ENCODE measurements at places on chromosomes 6 and 20.

- H3K27ac ChIP-seq, result peak overlapping the region; percentile 74
- H3K36me3 ChIP-seq, result no peaks in the 10 kb centered on the region
- H3K27me3 ChIP-seq, result no peaks in the 10 kb centered on the region
- peak overlapping the region; percentile 21 for H3K4me3 ChIP-seq
- peak; percentile 47 for DNase-seq
Measured at GRCh38 chr20:53829255-53829723, 235.7 kb upstream of the ZNF217 start.

DNA sequence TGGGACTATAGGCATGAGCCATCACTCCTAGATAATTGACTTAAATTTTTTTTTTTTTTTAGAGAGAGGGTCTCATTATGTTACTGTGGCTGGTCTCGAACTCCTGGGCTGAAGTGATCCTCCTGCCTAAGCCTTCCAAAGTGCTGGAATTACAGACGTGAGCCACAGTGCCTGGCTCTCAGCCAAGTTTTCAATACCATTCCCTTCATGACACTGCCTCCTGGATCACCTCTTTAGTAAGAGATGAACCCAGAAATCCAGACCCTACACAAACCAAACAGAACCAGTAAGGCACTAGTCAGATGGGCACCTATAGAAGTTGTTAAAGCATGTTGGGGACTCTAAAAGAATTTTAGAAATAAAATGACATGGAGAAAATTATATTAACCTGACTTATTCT is 18.3 kb upstream of the RIMS4 start:
- no peak overlapping the region for H3K4me3 ChIP-seq
- H3K4me1 ChIP-seq, result no peaks in the 10 kb centered on the region
- H3K36me3 ChIP-seq, result no peaks in the 10 kb centered on the region
- DNase-seq, result no peak

GRCh38 chr6:89539779-89540178 is 98.8 kb downstream of the LYRM2 start:
- no peak for DNase-seq
- H3K36me3 ChIP-seq, result no peaks in the 10 kb centered on the region

GRCh38 chr6:31366693-31367470 is 9.9 kb upstream of the HLA-B start:
- peak; percentile 98 for DNase-seq
- H3K4me3 ChIP-seq, result peak overlapping the region; percentile 38
- no peak overlapping the region for H3K27ac ChIP-seq
- no peaks in the 10 kb centered on the region for H3K36me3 ChIP-seq

GRCh38 chr6:126180585-126180984 is 159.3 kb upstream of the CENPW start:
- no peak overlapping the region for H3K4me3 ChIP-seq
- no peak for DNase-seq
- H3K27ac ChIP-seq, result no peak overlapping the region

GRCh38 chr6:89826029-89826528 is 3.6 kb upstream of the CASP8AP2 start:
- no peak for DNase-seq
- no peaks in the 10 kb centered on the region for H3K27me3 ChIP-seq
- H3K4me1 ChIP-seq, result peaks cover 14% of the 10 kb centered on the region
- H3K27ac ChIP-seq, result no peak overlapping the region
- no peak overlapping the region for H3K4me3 ChIP-seq
- H3K36me3 ChIP-seq, result no peaks in the 10 kb centered on the region

GRCh38 chr6:168014428-168014827 is 17.0 kb downstream of the KIF25 start:
- no peaks in the 10 kb centered on the region for H3K4me1 ChIP-seq
- H3K27me3 ChIP-seq, result no peaks in the 10 kb centered on the region
- DNase-seq, result no peak
- H3K36me3 ChIP-seq, result no peaks in the 10 kb centered on the region

GRCh38 chr20:9903048-9903655 is 64.3 kb upstream of the PAK5 start:
- H3K4me1 ChIP-seq, result no peaks in the 10 kb centered on the region
- H3K27ac ChIP-seq, result no peak overlapping the region
- H3K4me3 ChIP-seq, result no peak overlapping the region

GRCh38 chr6:43271103-43271815 is 26.8 kb upstream of the SLC22A7 start:
- DNase-seq, result no peak
- peaks cover 22% of the 10 kb centered on the region for H3K27me3 ChIP-seq
- no peaks in the 10 kb centered on the region for H3K36me3 ChIP-seq
- no peak overlapping the region for H3K27ac ChIP-seq

GRCh38 chr6:168265827-168266815 is 53.5 kb downstream of the DACT2 start:
- no peaks in the 10 kb centered on the region for H3K4me1 ChIP-seq
- no peak overlapping the region for H3K4me3 ChIP-seq
- no peak overlapping the region for H3K27ac ChIP-seq
- H3K36me3 ChIP-seq, result no peaks in the 10 kb centered on the region
- H3K27me3 ChIP-seq, result no peaks in the 10 kb centered on the region
- DNase-seq, result no peak

DNA sequence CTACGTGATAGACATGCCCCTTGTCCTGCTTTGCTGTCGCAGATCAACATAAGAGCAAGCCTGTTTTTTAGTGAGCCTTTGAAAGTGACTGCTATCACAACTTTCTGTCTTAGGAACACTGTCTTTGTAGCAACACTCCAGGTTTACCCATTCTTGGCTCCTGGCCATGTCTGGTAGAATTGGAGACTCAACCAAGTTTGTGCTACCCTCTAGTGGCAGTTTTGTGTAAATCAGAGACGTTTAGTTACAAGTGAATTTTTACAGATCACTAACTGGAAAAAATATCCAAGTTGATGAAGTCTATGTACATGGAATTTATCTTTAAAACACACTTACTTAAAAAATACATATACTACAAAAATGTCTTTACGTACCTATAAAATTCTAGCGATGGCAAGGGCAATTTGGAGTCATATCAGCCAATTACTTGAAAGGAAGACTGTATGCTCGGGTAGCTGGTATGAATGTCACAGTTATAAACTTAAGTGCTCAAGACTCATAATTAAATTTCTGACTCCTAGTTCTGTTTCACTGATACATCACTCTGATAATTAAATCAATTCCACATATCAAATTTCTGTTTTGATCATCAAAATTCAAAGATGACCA is 101.4 kb downstream of the ADGB start:
- no peaks in the 10 kb centered on the region for H3K27me3 ChIP-seq
- DNase-seq, result peak; percentile 68
- H3K4me1 ChIP-seq, result no peaks in the 10 kb centered on the region
- no peak overlapping the region for H3K4me3 ChIP-seq

DNA sequence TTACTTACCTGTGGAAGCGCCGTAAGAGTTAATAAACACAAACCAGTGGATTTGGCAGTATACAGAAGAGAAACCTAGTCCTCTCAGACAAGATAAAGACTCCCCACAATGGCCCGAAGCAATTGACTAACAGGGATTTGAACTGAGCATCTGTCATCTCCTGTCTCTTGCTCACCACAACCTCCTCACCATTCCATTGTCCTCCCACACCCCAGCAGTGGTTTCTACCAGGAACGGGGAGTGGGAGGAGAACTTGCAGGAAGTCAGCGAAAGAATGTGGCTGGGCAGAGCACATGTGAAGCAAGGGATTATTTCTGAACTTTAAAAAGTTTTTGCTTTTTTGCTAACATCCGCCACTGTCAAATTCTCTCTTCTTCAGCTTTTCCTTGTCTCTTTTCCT is 24.6 kb upstream of the TAAR1 start:
- no peaks in the 10 kb centered on the region for H3K27me3 ChIP-seq
- H3K4me1 ChIP-seq, result no peaks in the 10 kb centered on the region
- H3K36me3 ChIP-seq, result no peaks in the 10 kb centered on the region
- H3K4me3 ChIP-seq, result no peak overlapping the region

GRCh38 chr6:163263196-163263595 is 151.3 kb upstream of the QKI start:
- H3K27ac ChIP-seq, result no peak overlapping the region
- H3K4me1 ChIP-seq, result peaks cover 9% of the 10 kb centered on the region
- H3K36me3 ChIP-seq, result no peaks in the 10 kb centered on the region
- H3K27me3 ChIP-seq, result peaks cover 3% of the 10 kb centered on the region
- H3K4me3 ChIP-seq, result no peak overlapping the region

DNA sequence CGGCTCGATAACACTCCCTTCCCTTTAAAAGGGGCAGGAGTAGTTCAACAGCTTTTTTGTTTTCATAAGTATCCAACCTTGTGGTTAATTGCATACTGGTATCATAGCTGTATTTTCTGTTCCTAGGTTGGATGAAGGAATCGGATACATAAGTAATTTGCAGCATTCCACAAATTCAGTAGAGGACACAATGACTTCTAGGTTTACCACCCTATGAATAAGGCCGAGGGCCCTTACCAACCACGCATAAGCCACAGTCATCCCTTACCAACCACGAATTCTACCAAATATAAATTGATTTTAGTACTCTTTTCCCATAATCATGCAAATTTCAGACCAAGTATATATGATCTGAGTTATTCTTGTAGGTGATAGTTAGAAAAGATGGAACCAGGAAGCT is 36.3 kb downstream of the MCUR1 start:
- H3K27me3 ChIP-seq, result no peaks in the 10 kb centered on the region
- H3K36me3 ChIP-seq, result no peaks in the 10 kb centered on the region
- H3K27ac ChIP-seq, result no peak overlapping the region
- no peaks in the 10 kb centered on the region for H3K4me1 ChIP-seq
- H3K4me3 ChIP-seq, result no peak overlapping the region
- DNase-seq, result no peak

DNA sequence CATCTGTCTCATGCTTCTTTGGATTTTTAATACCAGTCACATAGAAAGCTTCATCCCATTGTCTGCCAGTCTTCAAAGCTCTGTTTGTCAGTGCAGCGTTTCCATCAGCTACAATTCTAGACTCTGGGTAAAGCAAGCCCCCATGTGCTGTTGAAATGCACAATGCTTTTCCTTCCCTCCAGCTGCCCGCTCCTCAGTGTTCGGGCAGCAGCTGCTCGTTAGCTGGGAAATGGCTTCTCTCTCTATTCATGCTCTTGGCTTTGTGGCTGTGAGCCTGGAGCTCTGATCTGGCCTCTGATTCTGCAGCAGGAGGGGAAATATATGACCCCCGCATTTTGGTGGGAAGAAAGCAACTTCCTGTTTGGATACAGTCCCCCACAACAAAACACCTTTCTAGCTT is 213.0 kb upstream of the CDYL start:
- no peak overlapping the region for H3K4me3 ChIP-seq
- no peak for DNase-seq
- H3K27ac ChIP-seq, result no peak overlapping the region
- H3K4me1 ChIP-seq, result no peaks in the 10 kb centered on the region

DNA sequence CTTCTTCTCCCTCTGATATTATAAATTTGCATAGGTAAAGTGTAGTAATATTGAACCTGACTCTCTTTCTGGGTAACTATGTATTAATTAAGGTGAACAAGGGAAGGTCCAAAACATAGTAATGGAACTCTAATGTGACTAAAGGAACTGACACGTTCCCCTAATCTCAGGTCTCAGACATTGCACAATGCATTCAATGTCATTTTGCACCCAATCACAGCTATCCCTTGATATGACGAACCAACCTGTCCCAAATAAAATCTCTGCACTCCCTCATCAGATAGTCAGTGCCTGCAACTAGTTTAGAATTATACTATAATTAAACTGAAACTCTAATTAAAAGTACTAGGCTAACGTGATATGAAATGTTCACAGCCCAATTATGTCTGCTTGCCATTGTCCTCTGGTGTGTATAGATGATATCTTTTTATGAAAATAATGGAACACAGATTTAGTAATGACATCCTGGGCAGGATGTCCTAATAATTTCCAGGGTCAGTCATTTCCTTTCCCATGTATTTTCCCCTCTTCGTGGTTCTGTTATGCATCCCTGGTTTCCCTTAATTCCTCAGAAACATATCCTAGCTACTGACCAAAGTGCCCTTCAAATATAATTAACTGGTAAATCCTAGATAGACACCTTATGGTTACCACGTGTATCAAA is 36.8 kb downstream of the PTPRK start:
- no peak overlapping the region for H3K4me3 ChIP-seq
- DNase-seq, result no peak
- no peak overlapping the region for H3K27ac ChIP-seq
- no peaks in the 10 kb centered on the region for H3K36me3 ChIP-seq
- no peaks in the 10 kb centered on the region for H3K27me3 ChIP-seq
- H3K4me1 ChIP-seq, result no peaks in the 10 kb centered on the region

- H3K4me3 ChIP-seq, result no peak overlapping the region
- H3K27ac ChIP-seq, result peak overlapping the region; percentile 55
- DNase-seq, result peak; percentile 31
- H3K36me3 ChIP-seq, result peaks cover 53% of the 10 kb centered on the region
- H3K4me1 ChIP-seq, result peaks cover 36% of the 10 kb centered on the region
- H3K27me3 ChIP-seq, result no peaks in the 10 kb centered on the region
Measured at GRCh38 chr6:73514746-73515110, 6.1 kb downstream of the EEF1A1 start.

GRCh38 chr20:22341508-22341907 is 242.9 kb downstream of the FOXA2 start:
- no peaks in the 10 kb centered on the region for H3K36me3 ChIP-seq
- no peaks in the 10 kb centered on the region for H3K27me3 ChIP-seq
- no peak overlapping the region for H3K27ac ChIP-seq
- H3K4me3 ChIP-seq, result no peak overlapping the region
- DNase-seq, result no peak

- H3K4me1 ChIP-seq, result no peaks in the 10 kb centered on the region
- no peak overlapping the region for H3K27ac ChIP-seq
- H3K27me3 ChIP-seq, result no peaks in the 10 kb centered on the region
- no peak for DNase-seq
Measured at GRCh38 chr6:54519161-54519560, 210.9 kb downstream of the TINAG start.

GRCh38 chr6:13472976-13473767 is 14.2 kb downstream of the GFOD1 start:
- H3K27me3 ChIP-seq, result no peaks in the 10 kb centered on the region
- H3K27ac ChIP-seq, result no peak overlapping the region
- peaks cover 24% of the 10 kb centered on the region for H3K4me1 ChIP-seq
- no peak overlapping the region for H3K4me3 ChIP-seq
- peaks cover 15% of the 10 kb centered on the region for H3K36me3 ChIP-seq

- no peak overlapping the region for H3K4me3 ChIP-seq
- DNase-seq, result no peak
- H3K27me3 ChIP-seq, result no peaks in the 10 kb centered on the region
- no peaks in the 10 kb centered on the region for H3K36me3 ChIP-seq
Measured at GRCh38 chr6:127367023-127367375, 23.6 kb upstream of the ECHDC1 start.

- no peaks in the 10 kb centered on the region for H3K36me3 ChIP-seq
- no peaks in the 10 kb centered on the region for H3K4me1 ChIP-seq
- no peak overlapping the region for H3K4me3 ChIP-seq
- no peaks in the 10 kb centered on the region for H3K27me3 ChIP-seq
- no peak for DNase-seq
Measured at GRCh38 chr20:14892782-14893181, 555.4 kb upstream of the FLRT3 start.

GRCh38 chr6:122400121-122400450 is 634 bp downstream of the HSF2 start:
- no peaks in the 10 kb centered on the region for H3K36me3 ChIP-seq
- DNase-seq, result no peak
- no peaks in the 10 kb centered on the region for H3K27me3 ChIP-seq
- no peak overlapping the region for H3K27ac ChIP-seq

- peak; percentile 41 for DNase-seq
- H3K4me1 ChIP-seq, result peaks cover 30% of the 10 kb centered on the region
- no peaks in the 10 kb centered on the region for H3K36me3 ChIP-seq
- no peaks in the 10 kb centered on the region for H3K27me3 ChIP-seq
- peak overlapping the region; percentile 63 for H3K4me3 ChIP-seq
Measured at GRCh38 chr6:73451223-73452106, 632 bp downstream of the CGAS start.
